ENCODE measurements at places on chromosomes 11 and 22. TPM values are rescaled to one million over a fixed set of nuclear protein-coding genes. Genes with fewer than 3 reads are reported as not detected.

- no peak for DNase-seq
Observed at GRCh38 chr11:72012897-72013721, 14.4 kb downstream of the IL18BP start.

DNA sequence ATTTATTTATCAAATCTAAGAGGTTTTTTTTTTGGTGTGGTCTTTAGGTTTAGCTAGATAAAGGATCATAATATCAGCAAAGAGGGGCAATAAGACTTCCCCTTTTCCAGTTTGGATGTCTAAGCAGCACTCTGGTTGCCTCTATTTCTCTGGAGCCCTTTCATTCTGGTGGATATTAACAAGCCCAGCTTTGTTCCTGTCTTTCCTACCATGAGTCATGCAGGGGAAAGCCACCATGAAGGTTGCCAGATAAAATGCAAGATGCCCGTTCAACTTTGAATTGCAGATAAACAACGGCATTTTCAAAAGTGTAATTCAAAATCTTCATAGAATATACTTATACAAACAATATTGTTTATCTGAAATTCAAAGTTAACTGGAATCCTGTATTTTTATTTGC is 143.6 kb downstream of the ADAMTS15 start:
- DNase-seq = no peak

GRCh38 chr11:71129624-71130023 is 122.8 kb downstream of the SHANK2 start:
- DNase-seq = no peak

DNA sequence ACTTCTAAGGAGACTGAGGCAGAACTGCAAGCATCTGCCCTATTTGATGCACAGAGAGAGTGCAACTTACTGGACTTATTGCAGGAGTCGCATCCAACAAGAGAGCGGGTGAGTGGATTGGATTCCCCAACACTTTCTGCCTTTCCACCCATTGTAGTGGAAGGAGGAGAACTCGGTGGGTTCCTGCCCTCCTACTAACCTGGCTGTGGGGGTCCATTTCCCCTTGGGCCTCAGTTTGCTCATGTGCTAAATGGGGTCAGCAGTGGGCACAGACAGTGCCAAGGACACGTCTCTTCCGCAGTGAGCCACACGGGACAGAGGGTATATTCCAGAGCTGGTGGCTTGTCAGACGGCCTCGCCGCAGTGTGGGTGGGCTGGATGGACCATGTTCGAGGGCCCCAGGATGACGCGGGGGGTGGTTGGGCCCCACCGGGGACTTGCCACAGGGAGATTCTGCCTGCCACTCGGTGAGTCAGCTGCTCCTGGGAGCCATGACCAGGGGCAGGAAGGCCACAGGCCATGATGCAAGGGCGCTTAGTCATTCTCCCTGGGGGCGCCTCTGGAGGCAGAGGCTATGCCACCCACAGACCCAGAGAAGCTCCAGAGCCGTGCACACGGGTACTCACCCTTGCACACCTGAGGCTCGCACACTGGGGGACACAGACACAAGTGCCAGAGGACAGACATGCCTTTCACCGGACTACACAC is 8.2 kb downstream of the ALX4 start:
- no peak for DNase-seq

- DNase-seq = peak; percentile 42
Observed at GRCh38 chr11:91761406-91762025, 463.1 kb upstream of the FAT3 start.

Gene MYOD1
- not detected for total RNA-seq

DNA sequence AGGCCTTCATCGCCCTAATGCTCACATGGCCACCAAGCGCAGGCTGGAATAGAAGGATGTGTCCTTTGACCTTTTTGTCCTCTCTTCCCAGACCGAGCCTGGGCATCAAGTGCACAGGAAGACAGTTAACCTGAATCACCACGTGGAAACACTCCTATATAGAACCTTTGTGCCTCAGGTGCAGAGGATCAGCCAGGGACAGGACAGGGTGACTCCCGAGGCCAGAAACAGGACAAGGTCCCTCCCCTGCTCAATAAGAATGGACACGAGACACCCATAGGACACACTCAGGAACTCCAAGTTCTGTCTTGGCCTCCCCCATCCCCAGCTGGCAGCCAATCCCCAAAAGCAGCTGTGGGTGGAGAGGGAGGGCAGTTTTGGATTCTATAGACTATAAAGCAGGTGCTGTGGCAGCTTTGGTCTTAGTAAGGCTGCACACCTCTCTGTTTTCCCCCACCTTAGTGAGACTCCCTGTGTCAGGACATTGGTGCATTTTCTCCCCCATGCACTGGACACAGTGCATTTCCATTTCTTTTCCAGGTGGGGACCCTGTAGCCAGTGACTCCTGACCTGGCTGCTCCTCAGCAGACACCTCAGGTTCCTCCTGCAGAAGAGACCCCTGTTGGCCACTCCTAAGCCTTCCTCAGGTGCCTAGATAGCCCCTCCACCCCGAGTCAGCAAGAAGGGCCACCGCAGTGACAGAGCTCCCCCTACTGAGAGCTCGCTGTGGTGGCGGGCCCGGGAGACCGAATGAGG is 43.6 kb upstream of the POU2AF1 start:
- peak; percentile 95 for DNase-seq

Gene PKNOX2
- total RNA-seq = 4.0 TPM

GRCh38 chr11:132605825-132606570 is 926.3 kb downstream of the OPCML start:
- DNase-seq = no peak

Gene TTC28
- 28.6 TPM for total RNA-seq

DNA sequence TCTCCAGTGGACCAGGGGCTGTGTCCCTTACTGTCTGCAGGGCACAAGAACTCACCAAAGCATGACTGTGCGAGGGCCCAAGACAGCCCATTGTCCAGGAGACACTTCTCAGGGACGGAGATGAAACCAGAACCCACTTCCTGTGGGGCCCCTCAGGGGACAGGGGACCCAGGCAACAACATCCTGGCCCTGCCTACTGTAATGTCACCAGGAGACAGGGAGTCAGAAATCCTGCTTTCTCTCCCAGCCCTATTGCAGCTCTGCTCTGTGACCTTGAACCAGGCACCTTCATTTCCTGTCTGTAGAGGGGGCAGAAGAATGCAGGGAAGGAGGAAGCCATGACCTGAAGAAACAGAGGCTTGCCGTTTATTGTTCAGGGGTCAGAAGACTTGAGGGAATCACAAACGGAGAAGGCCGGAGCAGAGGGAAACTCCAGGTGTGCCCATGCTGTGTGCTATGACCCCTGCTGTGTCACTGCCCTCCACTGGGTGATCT is 98.0 kb downstream of the NAT10 start:
- no peak for DNase-seq

DNA sequence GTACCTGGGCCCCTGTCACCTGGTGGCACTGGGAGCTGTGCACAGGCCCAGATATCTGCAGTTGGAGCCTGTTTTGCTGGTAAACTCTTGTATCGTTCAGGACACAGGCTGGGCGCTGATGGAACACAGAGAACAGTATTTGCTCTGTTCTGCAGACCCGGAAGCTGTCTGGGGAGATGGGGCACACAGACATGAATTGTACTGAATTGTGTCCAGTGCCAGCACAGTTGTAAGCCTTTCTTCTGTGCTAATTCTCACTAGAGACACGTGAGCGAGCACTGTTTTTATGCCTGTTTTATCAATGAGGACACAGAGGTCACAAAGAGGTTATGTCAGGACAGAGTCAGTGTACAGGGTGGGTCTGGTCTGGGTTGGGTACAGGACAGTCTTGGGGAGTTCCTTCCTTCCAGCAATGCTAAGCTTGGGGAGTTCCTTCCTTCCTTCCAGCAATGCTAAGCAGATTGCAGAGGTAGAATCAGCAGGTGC is 24.4 kb upstream of the ACR start:
- no peak for DNase-seq

Gene NCR3LG1
- total RNA-seq = 0.31 TPM

Gene DAGLA
- 5.6 TPM for total RNA-seq

Gene POTEH
- total RNA-seq = not detected

Gene CCDC117
- 40.9 TPM for total RNA-seq

GRCh38 chr11:113465786-113466185 is 9.4 kb downstream of the DRD2 start:
- peak; percentile 2 for DNase-seq

- DNase-seq = no peak
Observed at GRCh38 chr11:76892306-76892705, 31.6 kb downstream of the ACER3 start.

Gene LRRC74B
- total RNA-seq = not detected

GRCh38 chr22:34334893-34335292 is 414.6 kb upstream of the LARGE1 start:
- no peak for DNase-seq

- peak; percentile 79 for DNase-seq
Observed at GRCh38 chr11:114348200-114349191, 51.8 kb downstream of the C11orf71 start.

Gene SLC37A2
- total RNA-seq = 1.0 TPM

DNA sequence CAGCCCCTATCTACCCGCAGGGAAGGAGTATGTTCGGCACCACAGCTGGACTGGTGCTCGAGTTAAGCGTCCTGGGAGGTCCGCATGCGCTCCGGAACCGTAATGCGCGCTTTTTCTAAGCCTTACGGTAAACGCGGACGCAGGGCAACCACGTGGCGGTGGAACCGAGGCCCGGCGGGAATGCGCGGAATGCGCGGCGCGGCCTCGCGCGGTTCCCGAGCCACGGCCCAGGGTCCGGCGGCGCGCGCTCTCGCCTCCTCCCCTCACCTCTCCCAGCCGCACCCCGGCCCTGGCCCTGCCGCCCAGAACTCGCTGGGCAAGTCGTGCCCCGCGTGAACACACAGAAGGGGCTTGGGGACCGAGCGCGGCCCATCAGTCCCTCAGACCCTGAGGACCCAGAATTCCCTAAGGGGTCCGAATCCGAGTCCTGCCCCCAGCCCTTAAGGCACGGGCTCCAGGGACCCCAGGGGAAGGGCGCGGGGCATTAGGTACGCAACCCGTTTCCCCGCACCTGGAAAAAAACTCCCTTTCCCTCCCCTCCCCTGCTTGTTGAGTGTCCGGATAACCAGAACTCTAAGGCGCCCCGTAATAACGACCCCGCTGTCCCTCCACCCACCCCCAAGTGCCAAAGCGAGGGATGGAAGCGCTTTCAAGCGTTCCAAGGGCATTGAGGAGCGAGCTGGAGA is 4.3 kb upstream of the CCND1 start:
- DNase-seq = peak; percentile 93

DNA sequence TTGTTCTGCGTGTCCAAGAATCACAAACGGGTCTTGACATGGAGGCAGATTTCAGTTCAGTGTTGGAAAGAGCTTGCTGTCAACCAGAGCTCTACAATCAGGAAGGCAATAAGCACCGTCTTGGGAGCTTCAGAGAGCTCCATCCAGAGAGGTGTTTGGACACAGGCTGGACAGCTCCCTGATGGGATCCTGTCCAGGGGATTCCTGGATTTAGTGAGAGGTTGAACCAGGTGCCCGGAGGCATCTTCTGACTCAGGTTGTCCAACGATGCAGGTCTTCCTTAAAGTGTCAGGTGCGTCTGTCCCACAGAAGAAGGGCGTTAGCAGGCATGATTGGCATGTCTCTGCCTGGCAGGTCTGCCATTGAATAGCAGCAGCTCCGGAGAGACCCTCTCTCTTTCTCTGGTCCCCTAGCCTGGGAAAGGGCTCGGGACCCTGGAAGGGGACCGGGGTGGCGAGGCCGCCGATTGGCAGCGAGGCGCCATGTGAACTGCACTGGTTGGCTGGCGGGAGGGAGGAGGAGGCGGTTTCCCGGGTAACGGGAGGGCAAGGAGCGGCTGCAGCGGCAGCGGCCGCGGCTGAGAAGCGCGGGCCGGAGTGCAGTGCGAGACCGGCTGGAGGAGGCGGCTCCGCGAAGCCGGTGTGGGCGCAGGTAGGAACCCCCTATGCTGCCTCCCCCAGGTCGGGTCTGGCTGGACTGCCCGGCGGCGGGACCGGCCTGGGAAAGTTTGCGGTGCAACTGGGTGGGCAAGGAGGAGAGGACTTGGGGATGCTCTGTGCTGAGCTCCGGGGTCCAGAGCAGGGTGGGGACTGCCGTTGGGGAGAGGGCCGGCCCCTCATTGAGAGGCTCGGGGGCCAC is 104.1 kb upstream of the E2F8 start:
- DNase-seq = peak; percentile 94

All from endodermal cell (in vitro differentiated cells).